ENCODE measurements at places on chromosomes 3 and 15.
A peak's percentile ranks its signal among the peaks of the same experiment; 100 is the strongest.

DNA sequence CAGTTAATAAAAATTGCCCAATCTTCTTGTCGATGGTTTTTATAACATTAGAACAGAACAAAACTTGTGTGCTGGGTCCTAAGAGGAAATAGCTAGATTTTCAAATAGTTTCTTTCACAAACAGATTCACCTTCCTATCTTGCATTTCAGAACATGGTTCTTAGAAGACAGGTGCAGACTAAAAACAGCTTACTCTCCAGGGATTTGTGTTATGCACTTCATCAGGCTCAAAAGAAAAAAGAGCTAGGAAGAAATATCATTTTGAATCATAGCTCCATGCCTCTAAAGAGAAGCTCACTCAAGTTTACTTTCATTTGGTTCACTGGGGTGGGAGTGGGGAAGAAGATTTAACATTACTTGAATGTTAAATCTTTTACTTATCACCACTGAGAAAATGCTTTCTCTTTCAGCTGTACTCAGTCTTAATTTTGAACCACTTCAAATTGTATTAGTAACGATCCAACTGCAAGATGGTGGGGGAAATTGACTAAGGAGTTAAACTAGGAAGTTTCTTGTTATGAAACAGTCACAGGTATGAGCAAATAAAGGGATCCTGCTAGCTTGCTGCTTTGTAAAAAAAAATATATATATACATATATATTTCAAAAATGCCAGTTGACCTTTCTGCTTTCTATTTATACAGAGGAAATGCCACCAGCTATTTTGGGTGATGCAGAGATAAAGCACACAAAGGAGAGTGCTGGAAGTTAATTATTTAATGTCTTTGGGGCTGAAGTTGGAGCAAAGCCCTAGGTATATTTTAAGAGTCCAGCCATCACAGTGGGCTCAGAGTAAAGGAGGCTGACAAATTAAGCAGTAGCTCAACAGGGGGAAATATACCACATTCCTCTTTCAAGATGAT, 28.3 kb upstream of the NUDT16 start:
- no peak for DNase-seq

- no peak for DNase-seq
Observed at GRCh38 chr3:105529456-105529855, 162.7 kb downstream of the ALCAM start.

DNA sequence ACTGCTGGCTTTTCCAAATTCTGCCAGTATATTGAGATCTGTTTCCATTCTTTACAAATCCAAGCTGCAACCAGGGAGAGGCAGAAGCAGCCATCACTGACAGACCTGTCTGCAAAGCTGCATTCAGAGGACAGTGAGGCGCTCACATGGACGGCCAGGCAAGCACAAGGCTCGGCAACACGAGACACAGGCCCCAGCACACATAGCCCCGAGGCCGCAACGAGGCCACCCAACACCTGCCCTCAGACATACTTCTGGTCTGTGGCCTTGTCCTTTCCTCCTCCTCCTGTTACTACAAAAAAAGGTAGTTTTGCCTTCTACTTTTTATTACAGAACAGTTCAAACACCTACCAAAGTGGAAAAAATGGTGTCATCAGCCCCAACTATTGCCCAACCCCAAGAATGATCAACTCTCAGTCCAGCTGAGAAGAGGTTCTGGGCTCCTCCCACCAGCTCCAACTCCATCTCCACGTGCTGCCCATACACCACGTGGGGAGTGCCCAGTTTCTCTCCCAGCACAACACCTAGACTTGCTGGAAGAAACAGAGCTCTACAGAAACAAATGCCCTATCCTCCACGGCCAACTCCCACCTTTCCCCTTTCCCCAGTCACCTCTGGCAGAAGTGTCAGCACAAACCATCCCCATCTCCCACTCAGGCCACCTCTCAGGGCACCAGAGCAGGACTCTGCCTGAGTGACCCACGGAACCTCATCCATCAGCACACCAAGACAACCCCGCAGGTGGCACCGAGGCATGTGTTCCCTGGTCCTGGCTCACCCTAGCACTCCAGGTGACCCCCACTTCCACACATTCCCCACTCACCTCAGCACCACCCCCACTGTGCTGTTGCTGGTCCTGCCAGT, 7.4 kb downstream of the ZXDC start:
- peak; percentile 72 for DNase-seq

GRCh38 chr15:63698692-63699091, 101.5 kb downstream of the FBXL22 start:
- no peak for DNase-seq

- DNase-seq: no peak
Observed at GRCh38 chr15:66364944-66365528, 8.6 kb upstream of the TIPIN start.

DNA sequence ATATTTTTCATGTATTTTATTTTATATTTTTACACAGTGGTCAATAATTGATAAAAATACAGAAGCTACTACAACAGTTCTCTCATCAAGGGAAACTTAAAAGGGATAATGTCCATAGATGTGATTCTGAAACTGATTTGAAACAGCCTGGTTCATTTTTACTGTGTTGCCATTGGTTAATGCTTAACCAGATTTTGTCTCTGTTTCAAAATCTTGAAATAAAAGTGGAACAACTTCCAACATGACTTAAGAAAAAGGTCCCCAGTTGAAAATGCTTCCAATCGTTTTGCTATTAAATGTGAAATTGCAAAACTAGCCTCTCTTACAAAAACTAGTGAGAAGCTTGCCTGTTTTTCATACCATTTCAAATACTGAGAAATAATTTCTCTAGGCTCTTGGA, 240.7 kb downstream of the LPP start:
- no peak for DNase-seq

All from osteoblast (primary cell).